Osteoblast (primary cell): ENCODE measurements at places on chromosomes 11 and 22. TPM values are rescaled to one million over a fixed set of nuclear protein-coding genes. Genes with fewer than 3 reads are reported as not detected.

DNA sequence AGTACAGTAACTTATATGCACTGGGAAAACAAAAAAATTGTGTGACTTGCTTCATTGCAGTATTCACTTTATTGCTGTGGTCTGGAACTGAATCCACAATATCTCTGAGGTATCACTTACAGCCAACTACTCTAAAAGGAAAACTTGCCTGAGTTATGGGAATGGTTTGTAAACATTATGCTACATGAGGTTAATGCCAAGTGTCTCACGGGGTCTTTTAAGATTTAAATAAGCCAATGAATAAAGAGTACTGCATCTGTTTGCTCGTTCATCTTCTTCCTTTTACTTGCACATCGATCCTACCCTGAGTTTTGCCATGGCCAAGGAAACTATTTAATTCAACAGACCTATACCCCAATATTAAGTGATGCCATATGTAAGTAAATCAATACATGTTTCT, 72.0 kb upstream of the API5 start:
- no peak for DNase-seq

DNA sequence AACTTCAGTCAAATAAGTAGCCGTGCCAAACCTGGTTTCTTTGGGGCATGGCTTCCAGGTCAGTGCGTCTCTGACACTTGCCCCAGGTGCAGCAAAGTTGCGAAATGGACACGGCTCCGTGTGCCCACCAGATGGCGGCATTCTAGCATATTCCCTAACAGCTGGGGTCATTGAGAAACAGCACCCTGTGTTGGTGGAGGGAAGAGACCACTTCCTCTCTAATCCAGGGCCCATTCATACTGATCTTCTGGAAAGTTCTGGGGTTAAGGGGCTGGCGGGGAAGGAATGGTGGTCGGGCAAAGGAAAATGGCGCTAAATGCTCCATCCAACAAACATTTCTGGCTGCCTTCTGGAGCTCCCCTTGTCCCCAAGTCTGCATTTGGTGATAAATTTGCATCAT, 141.2 kb upstream of the TIMP3 start:
- peak; percentile 92 for DNase-seq

DNA sequence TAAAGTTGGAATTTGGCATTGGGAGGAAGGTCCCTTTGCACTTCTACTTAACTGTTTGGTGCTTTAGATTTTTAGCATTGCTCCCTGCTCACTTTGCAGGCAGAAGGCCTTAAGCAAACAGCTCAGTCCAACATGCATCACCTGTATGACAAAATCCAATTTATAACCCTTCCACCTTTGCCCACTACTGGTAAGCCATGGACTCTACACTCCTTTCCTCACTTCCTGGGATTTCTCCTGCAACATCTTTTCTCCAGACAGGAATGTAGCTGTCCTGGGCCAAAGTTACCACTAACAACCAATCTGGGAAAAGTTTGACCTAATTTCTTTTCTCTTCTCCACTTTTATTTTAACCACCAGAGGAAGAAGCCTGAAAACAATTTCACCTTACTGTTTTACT, 1.8 kb upstream of the OR2D2 start:
- no peak for DNase-seq

Gene APOL3
- total RNA-seq: 12.1 and 13.8 TPM in 2 replicates

DNA sequence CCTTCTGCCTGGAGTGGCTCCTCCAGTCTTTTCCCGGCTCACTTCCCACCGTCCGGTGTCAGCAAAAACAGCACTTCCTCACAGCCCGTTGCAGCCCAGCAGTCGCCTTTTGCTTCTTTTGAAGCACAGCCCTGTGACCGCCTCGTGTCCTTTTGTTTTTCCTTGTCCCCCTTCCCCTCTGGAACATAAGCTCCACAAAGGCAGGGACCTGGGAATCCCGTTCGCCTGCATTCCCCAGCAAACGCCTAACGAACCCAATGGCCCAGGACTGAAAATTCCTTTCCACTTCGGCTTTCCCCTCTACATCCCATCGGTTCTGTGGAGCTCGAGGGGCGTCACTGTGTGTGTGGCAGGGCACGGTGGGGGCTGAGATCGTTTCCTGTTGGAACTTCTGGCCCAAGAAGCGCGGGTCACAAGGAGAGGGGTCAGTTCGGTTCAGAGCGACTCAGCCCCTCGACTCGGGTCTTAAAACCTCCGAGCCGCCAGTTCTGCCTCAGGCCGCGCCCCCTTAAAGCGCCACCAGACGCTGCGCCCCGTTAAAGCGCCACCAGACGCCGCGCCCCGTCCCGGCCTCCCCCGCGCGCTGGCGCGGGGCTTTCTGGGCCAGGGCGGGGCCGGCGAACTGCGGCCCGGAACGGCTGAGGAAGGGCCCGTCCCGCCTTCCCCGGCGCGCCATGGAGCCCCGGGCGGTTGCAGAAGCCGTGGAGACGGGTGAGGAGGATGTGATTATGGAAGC, 841 bp downstream of the RIC8A start:
- peak; percentile 98 for DNase-seq

DNA sequence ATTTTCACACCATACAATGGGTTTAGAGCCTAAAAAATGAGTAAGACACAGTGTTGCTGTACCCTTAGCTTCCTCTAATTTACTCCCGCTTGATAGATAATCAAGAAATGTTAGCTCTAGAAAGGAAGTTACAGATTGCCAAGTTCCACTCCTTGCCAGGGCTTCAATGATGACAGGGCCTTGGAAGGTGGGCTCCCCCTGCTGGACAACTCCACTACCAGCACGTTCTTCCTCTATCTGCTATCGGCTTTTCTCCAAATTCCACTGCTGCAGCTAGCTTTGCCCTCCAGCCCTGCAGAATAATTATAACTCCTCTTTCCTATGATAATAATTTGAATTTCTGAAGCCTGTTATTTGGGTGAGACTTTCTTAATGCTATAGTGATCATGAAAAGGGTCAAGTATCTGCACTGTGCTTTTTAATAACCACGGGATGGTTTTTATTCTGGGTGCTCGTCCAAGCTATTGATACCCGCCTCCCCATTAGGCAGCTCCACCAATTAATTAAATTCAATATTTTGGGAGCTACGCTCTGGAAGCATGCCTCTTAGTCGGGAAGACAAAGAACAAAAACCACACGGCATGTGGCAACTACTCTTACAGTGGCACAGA, 9.0 kb downstream of the SYN3 start:
- DNase-seq: peak; percentile 95

Gene VSIG2
- total RNA-seq: not detected in 2 replicates

Gene NRIP3
- total RNA-seq: 6.2 and 6.8 TPM in 2 replicates

DNA sequence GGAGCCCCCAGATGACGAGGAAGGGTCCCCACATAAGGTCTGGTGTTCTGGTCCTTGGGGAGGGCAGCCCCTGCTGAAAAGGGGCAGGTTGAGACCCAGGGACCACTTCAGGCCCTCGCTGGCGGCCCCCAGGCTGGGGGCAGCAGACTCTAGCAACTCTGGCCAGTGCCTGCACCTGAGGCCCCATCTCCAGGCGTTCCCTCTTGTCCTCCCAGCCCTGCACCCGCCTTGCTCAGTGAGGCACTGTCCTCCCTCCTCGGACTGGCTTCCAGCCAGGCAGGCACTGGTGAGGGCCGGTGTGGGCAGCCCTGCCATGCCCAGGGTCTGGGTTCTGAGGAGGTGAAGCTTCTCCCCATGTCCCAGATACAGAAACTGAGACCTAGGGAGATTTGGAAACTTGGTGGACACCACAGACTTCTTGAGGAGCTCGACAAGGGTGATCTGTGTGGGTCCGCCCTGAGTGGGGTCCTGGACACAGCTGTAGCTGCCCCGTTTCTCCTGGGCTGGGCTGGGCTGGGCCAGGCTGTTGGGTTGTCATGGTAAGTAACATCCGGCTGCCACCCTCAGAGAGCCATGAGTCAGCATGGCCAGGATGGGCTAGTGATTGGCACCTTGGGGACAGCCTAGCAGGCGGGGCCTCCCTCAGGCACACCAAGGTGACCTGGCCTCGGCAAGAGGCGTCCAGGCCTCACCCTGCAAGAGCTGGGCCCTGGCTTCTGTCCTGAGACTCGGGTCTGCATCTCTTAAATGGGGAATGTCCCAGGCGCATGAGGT, 11.1 kb upstream of the PHLDA2 start:
- peak; percentile 76 for DNase-seq

Gene MS4A6E
- total RNA-seq: not detected in 2 replicates
